ENCODE measurements at places on chromosomes 11 and 22.

DNA sequence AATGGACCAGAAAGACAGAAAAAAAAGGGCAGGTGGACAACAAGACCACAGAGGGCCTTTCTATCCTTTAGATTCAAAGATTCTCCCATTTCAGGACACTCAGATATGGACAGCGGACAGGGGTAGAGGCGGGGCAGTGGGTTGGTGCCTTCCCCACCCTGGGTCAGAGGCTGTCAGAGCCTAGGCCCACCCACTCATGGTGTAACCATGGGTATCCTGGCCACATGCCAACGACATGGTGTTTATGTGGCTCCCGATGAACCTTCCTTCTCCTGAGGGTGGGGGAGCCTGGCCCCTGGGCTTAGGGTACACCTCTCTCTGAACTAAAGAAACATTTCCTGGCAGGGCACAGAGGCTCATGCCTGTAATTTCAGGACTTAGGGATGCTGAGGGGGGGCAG, 14.3 kb upstream of the P2RY2 start:
- DNase-seq = no peak

DNA sequence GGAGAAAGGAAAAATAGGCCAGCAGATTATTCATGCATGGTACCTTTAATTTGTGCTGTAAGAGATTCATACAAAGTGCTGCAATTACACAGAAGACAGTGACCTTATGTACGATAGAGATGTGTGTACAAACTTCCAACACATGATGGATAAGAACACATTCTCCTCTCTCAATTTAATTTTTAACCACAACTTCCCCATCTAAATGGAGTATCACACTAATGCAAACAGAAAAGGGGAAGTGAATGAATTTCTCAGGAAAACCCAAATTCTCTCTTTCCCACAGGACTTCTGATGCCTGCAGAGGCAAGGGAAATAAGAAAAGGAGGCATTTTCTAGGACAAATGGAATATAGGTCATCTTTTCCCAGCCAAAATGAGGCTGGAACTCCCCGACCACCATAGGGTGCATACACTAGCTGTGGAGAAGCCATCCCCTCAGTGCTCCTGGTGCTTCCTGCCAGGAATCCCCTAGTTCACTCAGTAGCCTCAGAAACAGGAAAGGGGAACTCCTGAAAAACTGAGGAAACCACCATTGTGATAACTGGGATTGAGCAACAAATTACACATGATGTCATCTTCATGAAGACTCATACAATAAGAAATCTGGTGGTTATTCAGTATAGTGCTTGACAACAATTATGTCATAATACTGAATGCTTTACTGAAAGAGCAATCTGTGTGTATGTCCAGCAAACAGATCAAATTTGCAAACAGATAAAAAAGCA, 22.4 kb downstream of the MMP10 start:
- no peak for DNase-seq

GRCh38 chr22:50018608-50019285, 6.2 kb upstream of the IL17REL start:
- DNase-seq = no peak

DNA sequence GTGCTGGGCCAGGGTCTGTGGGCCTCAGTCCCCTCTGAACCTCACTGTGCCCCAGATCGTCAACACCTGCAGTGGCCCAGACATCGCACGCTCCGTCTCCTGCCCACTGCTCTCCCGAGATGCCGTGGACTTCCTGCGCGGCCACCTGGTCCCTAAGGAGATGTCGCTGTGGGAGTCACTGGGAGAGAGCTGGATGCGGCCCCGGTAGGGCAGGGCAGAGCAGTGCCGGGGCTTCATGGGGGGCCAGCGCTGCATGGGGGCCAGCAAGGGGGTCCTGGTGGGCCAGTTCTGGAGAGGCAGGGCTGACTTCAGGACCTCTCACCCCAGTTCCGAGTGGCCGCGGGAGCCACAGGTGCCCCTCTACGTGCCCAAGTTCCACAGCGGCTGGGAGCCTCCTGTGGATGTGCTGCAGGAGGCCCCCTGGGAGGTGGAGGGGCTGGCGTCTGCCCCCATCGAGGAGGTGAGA, 16.3 kb downstream of the EPS8L2 start:
- no peak for DNase-seq

GRCh38 chr11:86636275-86636674, 36.1 kb downstream of the ME3 start:
- DNase-seq = no peak

- DNase-seq = no peak
Observed at GRCh38 chr11:111834432-111835163, 36.8 kb downstream of the ALG9 start.

DNA sequence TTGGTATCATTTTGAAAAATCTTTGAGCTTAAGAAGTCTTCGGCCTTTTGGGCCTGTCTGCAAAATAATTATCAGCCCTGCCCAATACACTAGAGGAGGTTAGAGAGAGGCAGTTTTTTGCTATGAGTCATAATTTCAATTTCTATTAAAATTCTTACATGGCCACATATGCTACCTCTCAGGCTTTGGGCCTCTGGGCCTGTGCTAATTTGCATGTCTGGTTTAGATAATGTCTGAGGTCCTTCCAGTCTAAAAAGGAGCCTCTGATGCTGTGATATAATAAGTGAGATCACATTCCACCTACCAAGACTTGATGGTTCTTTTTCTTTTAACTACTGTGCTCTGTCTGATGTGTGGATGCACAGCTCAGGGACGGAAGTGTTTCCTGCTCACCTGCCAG, 70.8 kb downstream of the KCNJ1 start:
- DNase-seq = no peak

GRCh38 chr11:103949781-103950180, 86.7 kb upstream of the DDI1 start:
- no peak for DNase-seq

- DNase-seq = peak; percentile 89
Observed at GRCh38 chr11:46916286-46917108, 1.9 kb downstream of the LRP4 start.

- peak; percentile 17 for DNase-seq
Observed at GRCh38 chr11:3950996-3951660, 95.7 kb downstream of the STIM1 start.

- no peak for DNase-seq
Observed at GRCh38 chr22:30881361-30882183, 87.0 kb downstream of the MORC2 start.

- no peak for DNase-seq
Observed at GRCh38 chr11:120883404-120884080, 140.4 kb upstream of the TBCEL start.

GRCh38 chr22:48972979-48973693, 854.5 kb downstream of the BRD1 start:
- DNase-seq = no peak

GRCh38 chr11:109902764-109903433, 190.3 kb upstream of the ZC3H12C start:
- no peak for DNase-seq

DNA sequence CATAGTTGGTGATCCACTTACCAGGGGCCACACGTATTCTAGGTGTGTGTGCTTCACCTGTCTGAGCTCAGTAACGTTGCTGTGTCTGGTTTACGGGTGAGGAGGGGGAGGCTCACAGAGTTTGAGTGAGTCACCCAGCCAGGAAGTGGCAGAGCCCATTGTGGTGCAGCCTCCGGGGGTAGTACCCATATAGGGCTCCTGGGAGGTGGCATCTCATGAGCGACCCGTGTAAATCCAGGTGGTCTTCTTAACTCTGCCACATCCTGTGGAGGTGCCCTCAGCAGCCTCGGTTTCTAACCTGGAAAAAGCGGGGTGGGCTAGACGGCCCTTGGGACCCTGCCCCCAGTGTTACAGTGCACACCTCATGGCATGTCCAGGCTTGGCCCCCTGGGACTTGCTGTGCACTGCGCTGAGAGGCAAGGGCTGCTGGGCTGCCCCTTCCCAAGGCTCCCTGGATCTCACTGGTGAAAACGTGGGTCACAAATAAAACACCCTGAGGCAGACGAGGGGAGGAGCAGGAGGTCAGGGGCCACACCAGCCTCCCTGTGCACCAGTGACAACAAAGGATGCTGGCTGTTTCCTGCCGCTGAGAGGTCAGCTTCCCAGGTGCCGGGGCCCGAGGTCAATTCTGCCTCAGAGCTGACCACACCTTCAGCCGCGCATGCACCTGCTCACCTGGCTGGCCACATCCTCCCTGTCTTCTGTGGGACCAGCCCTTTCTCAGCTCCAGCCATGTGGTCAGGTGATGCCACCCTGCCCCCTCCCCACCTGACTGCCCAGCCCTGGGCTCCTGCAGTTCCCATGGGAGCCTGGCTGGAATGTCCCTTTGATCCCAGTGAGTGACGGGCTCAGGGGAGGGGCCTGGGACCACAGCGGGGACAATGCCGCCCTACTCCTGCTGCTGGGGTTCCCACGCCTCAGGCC, 305.1 kb downstream of the CTTN start:
- DNase-seq = no peak

DNA sequence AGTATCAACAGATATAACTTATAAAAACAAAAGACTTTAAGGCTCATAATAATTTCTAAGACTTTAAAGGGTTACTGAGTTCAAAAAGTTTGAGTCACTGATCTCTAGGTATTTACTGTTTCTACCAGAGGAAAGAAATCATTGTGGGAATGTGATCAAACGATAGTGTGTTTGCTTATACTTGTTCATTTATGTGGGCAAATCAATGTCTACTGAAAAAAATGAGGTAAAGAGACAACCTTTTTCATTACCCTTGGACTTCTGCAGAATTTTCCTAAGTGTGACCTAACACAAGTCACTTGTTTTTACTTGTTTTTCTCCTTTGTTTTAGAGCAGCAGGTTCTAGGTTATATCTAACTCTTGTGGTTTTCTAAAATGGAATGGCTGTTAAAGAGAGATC, 65.4 kb downstream of the PRR5L start:
- DNase-seq = no peak

- DNase-seq = no peak
Observed at GRCh38 chr11:35650467-35650866, 12.1 kb upstream of the TRIM44 start.

Data from H54 (cell line).